ENCODE measurements at places on chromosomes 5 and 9.

DNA sequence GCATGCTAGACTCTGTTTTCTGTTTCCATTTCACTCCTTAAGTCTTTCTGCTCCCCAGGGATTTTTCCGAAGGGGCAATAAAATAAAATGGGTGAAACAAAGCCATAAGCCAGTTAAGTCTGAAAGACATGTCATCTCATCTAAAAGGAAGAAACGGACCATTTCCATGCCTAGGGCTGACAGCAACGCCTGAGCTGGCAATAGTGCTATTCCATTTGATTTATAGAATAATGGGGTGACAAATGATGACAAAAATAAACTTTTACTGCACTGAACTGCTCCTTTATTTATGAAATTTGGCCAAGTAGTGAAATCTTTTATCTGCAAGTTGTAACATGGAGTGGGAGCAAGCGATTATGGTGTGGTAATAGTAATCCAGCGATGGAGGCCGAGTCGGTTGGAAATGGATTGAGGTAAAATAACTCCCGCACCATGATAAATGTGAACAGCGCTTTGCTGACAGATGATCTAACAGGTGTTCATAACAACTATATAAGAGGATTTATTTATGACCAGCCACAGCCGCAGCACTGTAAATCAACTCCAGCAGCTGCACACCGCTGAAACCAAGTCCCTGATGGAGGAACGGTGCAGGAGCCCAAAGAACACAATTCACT, 219.8 kb upstream of the TBCA start:
- DNase-seq, result no peak

DNA sequence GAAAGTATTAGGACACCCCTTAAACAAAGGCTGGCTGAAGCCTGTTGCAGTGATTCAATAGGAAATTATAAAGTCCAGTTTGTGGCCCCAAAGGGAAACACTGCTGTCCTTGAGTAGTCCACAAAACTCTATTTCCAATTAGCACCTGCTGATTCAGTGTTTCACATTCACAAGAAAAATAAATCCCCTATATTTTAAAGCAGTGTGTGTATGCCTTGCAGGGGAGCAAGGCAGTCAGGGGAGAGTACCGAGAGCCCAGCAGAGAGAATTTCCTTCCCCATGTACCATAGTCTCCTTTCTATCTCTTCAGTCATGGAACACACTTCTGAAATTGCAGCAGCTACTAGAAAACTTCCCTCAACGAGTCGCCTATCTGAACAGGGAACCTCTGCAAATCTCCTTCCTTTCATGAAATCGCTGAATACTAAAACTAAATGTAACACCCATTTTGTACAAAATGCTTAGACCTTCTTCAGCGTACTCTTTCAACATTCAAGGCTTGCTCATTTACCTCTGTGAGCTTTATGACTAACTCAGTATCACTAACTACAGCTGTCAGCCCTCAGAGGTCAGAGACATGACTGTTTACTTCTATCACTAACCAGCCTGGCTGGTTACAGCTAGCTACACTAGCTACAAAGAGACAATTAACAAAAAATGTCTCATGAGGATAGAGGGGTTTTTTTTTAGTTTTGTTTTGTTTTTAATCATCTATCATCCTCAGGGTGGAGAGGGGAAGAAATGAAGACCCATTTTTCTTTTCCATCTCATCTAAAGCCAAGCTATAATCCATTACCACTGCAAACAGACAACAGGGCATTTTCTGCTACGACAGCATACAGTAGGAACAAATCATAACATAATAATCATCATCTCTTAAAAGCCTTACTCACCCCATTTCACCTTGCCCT, 188.7 kb downstream of the EBF1 start:
- no peak for DNase-seq

DNA sequence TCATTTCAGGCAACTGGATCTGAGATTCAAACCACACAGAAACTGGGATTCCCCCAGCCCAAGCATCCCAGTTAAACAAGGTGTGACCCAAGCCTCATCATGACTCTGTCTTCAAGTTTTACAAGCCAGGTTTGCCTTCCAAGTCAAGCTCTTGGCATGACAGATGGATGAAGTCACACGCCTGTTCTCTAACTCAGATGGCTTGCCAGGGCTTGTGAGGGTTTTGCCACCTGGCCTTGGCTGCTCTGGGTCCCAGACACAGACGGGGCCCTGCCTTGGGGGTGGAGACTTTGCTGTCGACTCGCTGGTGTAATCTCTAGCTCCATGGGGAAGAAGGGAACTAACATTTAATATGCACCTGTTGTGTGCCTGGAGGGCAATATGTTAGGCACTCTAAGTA, 95.8 kb upstream of the RARS1 start:
- DNase-seq, result no peak

DNA sequence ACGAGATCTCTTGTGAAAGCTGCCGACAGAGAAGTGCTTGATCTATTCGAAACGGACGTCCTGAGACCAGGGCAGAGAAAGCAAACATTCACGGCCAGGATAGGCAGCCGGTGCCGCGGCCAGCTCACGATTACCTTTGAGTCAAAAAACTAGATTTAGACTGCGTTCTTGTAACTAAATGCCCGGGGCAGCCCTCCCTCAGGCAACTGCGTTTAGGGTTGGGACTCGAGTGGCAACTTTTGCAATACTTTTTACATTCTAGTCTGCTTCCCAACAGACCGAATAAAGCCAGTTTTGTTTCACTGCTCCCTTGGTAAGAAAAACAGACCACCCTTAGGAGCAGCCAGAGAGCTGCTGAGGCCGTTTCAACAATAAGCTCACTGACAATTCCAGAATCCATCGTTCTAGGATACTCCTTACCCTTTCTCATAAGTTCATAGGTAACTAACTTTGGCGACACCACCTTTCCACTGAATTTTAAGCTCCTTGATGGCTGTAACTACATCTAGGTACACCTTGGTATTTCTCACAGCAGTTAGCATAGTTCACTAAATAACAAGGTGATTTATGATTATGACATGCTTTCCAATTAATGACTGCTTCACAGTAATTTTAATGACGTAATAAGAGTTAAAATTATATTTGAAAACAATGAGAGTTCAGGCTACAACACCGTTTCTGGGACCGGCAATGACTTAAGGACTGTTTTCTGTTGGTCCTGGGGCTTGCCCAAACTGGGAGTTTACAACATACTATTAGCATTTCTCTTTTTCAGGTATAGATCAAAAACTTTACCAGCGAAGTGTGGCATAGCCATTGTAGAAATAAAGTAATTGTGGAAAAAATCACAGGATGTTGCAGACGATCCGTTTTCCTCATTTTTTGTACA, 899 bp upstream of the RAPGEF6 start:
- no peak for DNase-seq

GRCh38 chr9:2215921-2216441, 200.8 kb downstream of the SMARCA2 start:
- DNase-seq, result no peak

DNA sequence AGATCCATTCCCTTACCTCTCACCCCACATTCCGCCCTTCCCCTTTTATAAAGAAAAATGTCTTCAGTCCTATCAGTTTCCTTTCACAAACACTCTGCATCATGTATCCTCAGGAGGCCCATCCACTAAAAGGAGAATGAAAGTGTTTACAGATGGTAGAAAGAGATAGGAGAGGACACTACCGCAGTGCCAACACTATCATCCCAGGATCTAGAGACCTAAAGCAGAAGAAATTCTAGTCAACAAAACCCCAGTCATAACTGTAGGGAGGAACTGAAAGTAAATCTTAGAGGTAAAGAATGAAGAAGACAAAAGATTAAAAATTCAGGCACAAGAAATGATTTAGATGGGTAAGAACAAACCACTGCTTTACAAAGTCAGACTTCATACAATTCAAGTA, 114.1 kb downstream of the MLLT3 start:
- DNase-seq, result no peak

- no peak for DNase-seq
Observed at GRCh38 chr9:95433096-95433819, 83.5 kb downstream of the PTCH1 start.

DNA sequence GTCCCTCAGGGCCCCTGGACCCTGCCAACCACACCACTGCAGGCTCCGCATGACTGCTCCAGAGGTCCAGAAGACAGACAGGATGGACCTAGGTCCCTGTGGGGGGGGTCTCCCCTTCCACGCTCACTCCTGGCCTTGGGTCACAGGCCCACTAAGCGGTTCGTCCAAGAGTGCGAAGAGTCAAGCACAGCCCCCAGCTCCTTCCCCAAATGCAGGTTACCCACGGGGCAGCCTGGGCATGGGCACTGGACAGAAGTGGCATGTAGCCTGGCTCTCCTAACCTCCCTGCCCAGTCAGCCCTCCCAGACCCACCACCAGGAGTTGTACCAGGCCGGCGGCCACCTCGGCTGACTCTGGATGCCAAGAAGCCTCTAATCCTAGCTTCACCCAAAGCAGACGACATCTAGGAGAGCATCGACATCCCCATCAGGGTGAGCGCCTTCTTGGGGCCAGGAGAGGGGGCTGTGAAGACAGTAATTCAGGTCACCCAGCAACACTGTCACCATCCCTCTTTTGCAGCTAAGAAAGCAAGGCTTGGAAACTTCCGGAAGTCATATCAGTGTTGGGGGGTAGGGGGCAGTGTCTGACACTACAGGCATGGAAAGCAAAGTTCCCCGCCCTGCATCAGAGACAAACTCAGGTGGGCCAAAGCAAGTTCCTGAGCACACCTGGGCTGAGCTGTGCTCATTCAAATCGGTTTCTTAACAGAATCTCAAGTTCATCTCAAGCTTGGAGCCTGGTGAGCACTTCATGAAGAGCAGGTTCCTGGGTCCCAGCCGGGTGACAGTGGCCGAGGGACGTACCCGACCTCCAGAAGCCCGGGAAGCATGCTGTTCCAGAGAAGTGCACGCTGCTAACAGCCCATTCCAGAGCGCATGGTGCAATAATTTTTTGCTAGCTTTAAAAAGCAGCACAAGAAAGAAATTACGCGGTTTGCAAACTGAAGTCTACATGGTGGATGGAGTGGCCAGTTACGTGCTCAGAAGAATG, 68.7 kb downstream of the SEMA4D start:
- DNase-seq, result no peak

GRCh38 chr9:78778861-78779374, 482.0 kb downstream of the PSAT1 start:
- no peak for DNase-seq

GRCh38 chr9:112551641-112552040, 65.0 kb downstream of the KIAA1958 start:
- DNase-seq, result no peak

DNA sequence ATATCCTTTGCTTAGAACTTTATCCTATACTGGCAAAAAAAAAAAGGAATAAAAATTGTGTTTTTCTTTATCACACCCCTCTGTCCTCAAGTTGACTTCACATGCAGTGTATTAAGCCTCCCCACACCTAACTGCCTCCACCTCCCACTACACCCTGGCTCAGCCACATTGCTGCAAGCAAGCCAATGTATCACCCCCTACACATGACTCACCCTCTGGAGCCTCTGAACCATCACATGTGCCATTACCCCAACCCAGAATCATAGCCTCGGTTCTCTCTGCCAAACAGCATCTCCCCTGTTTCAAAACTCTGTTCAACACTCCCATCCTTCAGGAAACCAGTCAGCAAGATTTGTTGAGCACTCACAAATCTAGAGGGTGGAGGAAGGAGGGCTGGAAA, 209.0 kb downstream of the CWC27 start:
- no peak for DNase-seq

GRCh38 chr9:92721548-92721947, 43.1 kb downstream of the BICD2 start:
- no peak for DNase-seq

DNA sequence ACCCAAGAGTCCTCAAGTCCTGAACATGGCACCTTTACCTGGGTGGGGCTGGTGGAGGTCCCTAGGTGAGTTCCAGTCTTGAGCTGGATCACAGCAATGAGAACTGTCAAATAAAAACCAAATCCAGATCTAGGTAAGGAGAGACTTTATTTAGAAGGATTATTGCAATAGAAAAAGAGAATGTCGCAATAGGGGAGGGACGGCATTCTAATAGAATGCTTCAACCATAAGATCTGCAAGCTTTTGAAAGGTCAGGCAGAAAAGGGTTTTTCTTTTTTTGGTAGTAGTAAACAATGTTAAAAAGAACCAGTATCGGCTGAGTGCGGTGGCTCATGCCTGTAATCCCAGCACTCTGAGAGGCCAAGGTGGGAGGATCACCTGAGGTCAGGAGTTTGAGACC, 5.2 kb upstream of the GCNT1 start:
- no peak for DNase-seq

GRCh38 chr9:114850871-114851270, 45.0 kb upstream of the TNFSF15 start:
- no peak for DNase-seq

- no peak for DNase-seq
Observed at GRCh38 chr5:178483620-178484019, 106.6 kb downstream of the COL23A1 start.

GRCh38 chr5:65718576-65719310, 3.2 kb downstream of the SGTB start:
- DNase-seq, result no peak

DNA sequence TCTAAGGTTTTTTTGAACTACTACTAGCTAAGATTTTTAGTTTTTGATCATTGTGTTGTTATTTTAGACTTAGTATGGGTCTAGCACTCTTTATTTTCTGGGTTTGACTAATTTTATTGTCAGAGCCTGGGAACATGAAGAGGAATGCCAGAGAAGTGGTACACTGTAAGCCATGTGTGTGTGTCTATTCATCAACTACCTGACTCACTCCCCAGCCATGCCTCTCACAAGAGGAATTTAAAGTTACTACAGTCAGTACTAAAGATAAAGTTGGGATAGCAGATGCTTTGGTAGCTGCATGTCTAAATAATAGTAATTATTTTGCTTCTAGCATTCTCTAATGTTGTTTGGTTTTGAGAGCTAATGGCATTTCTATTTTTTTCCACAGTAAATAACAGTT, 264.8 kb downstream of the CSNK1G3 start:
- DNase-seq, result no peak

DNA sequence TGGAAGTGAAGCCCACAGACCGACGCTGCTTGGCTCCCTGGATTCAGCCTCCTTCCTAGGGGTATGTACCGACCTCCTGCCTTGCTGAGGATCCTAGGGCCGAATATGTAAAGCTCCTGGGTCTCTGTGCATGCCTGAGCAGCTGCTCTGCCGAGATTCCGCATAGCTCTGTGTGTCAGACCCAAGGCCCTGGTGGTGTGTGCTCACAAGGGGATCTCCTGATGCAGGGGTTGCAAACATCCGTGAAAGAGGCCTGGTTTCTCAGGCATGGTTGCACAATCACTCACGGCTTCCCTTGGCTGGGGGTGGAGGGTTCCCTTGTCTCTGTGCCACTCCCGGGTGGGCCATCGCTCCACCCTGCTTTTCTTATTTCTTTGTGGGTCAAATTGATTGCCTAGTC, 19.9 kb upstream of the SVEP1 start:
- DNase-seq, result no peak

GRCh38 chr9:92402360-92402759, 2.0 kb downstream of the OGN start:
- no peak for DNase-seq

GRCh38 chr5:169580964-169581363, 2.6 kb upstream of the SPDL1 start:
- DNase-seq, result no peak

GRCh38 chr5:90476391-90476790, 1.7 kb downstream of the POLR3G start:
- no peak for DNase-seq

GRCh38 chr9:38652044-38652443, 31.6 kb upstream of the ANKRD18A start:
- no peak for DNase-seq

Measured in NCI-H2029 treated with DMSO at 0.1 percent for 48 hours (cell line).